ENCODE measurements at places on chromosomes 11 and 22. TPM values are rescaled to one million over a fixed set of nuclear protein-coding genes. Genes with fewer than 3 reads are reported as not detected.

Gene KCNQ1OT1
- total RNA-seq, result 3.9 TPM

Gene GSTP1
- 486 TPM for total RNA-seq

Gene ZNRF3
- total RNA-seq, result 2.2 TPM

Gene POU2AF2
- total RNA-seq, result not detected

Gene GLB1L2
- total RNA-seq, result not detected

Gene MPPED2
- 2.5 TPM for total RNA-seq

Gene SMPD1
- 40.0 TPM for total RNA-seq

Gene PKP3
- 3.2 TPM for total RNA-seq

Gene OTOG
- not detected for total RNA-seq

Gene GPR83
- not detected for total RNA-seq

Gene MAJIN
- not detected for total RNA-seq

Gene GGT1
- total RNA-seq, result 0.95 TPM

Gene NXPE2
- 0.09 TPM for total RNA-seq

Gene CRACR2B
- total RNA-seq, result 2.4 TPM

Gene OR51B4
- not detected for total RNA-seq

Gene MAP6
- total RNA-seq, result 0.86 TPM

Gene NCAM1
- total RNA-seq, result not detected

Gene FGF3
- not detected for total RNA-seq

Gene DRD4
- total RNA-seq, result under 0.01 TPM

Gene CHRM1
- total RNA-seq, result 0.09 TPM

Gene APOBEC3A
- total RNA-seq, result not detected

Gene MTFP1
- total RNA-seq, result 2.0 TPM

Gene SLC35E4
- total RNA-seq, result 7.4 TPM

Gene CCDC73
- total RNA-seq, result under 0.01 TPM

Gene APOL4
- 8.7 TPM for total RNA-seq

Gene PGA5
- total RNA-seq, result 2.1 TPM

Gene FOLH1
- total RNA-seq, result not detected

Gene PNPLA3
- 1.7 TPM for total RNA-seq

Gene CBX7
- total RNA-seq, result 5.8 TPM

Gene OR2AG1
- total RNA-seq, result not detected

Gene VWCE
- 14.9 TPM for total RNA-seq

Gene PRR33
- not detected for total RNA-seq

Gene XKR3
- total RNA-seq, result not detected

Gene HDHD5
- total RNA-seq, result 19.5 TPM

Gene MAPK8IP1
- 9.4 TPM for total RNA-seq

Gene FAM180B
- total RNA-seq, result 0.09 TPM

Gene SCARF2
- total RNA-seq, result 13.9 TPM

All from bronchial smooth muscle cell (primary cell).